Left kidney (tissue), 8 donors: ENCODE measurements at places on chromosomes 2 and 18. TPM values are rescaled to one million over a fixed set of nuclear protein-coding genes. Genes with fewer than 3 reads are reported as not detected.

Gene GPR45
- polyA plus RNA-seq = not detected

Gene APCDD1
- 74.6 TPM for polyA plus RNA-seq

GRCh38 chr2:60064687-60065389, 488.6 kb downstream of the BCL11A start:
- no peak for DNase-seq

GRCh38 chr2:36356298-36356989, 866 bp downstream of the CRIM1 start:
- DNase-seq = peak; percentile 29

DNA sequence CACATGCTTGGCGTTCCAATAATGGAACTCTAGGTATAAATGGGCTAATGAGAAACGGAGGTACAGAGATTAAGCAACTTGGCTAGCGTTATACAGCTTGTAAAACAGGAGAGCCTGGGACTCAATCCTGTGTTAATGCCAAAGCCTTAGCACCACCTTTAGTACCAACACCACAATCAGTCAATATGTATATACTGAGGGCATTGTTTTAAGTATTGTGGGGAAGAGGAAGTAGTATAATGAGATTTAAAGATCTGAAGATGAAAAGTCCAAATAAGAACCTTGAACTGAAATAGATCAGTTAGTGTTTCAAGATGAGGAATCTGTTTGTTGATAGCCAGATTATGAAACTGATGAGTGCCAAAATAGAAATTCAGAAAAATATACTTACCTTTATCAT, 8.1 kb downstream of the MARS2 start:
- DNase-seq = no peak

DNA sequence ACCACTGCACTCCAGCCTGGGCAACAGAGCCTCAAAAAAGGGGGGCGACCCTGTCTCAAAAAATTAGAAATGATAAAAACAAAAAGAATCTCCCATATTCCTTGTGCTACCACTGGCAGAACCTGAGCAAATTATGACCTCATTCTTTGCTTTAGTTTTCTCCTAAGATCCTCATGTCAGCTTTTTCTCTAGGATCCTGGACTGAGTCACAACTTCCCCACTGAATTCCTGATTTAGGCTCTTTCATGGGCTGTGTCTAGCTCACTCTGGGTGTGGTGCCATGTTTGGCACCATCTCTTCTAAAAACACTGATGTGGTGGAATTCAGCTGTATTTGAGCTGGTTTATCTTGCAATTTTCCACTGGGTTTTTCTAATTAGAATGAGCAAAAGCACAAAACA, 37.1 kb downstream of the EXOC6B start:
- DNase-seq = no peak
